ENCODE measurements at places on chromosomes 2 and 18. TPM values are rescaled to one million over a fixed set of nuclear protein-coding genes. Genes with fewer than 3 reads are reported as not detected.
A peak's percentile ranks its signal among the peaks of the same experiment; 100 is the strongest.

DNA sequence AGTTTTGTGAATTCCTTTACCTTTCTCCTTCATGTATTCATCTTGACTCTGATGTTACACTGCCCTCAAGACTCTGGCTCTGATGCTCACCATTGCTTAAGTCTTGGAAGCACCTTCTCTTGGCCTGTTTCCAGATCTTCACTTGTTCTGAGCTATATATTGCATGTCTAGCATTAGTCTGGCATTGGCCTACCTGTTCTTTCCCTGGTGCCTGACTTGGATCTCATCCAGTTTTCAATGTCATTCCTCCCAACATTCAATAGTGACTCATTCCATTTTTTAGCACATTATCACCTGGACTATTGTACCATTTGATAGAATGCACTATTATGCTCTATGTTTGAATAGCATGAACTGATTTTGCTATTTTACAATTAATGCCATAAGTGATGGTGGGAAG, 127.3 kb upstream of the NYAP2 start:
- no peak for DNase-seq

DNA sequence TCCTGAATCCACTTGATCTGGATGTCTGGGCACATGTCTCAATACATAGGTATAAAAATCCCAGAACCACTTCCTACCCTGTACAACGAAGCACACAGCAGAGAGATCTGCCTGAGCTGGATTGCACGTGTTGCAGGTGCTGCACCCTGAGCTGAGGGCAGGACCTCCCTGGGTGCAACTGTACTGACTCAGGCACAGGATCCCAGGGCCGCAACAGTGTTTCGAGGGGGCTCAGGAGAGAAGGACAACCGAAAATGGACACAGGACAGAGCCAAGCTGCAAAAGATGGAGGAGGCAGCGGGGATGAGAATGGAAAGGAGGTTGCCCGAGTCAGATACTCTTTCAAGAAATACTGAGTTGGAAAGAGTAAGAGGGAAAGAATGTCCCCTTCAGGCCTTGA, 354.1 kb downstream of the EIPR1 start:
- no peak for DNase-seq

- DNase-seq, result no peak
These were observed 559.5 kb downstream of the SOCS6 start for GRCh38 chr18:70848329-70848728.

- peak; percentile 37 for DNase-seq
These were observed 19.2 kb downstream of the DTNA start for GRCh38 chr18:34729264-34729663.

DNA sequence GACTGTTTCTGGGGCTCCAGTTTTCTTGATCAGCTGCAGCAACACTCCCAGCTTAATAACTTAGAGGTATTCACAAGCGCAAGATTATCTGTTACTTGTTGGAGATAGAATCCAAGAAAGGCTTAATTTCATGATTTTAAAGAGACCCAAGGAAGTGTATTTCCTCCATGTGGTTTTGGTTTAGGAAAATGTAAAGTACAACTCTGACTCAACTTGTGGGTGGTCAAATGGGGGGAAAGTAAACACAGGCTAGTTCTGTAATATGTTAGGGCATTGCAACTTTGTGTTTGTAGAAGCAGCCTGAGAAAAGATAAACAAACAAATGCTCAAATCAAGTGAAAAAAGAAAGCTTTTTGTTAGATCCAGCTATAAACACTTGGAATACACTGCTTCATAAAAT, 90.1 kb upstream of the COL3A1 start:
- peak; percentile 43 for DNase-seq

DNA sequence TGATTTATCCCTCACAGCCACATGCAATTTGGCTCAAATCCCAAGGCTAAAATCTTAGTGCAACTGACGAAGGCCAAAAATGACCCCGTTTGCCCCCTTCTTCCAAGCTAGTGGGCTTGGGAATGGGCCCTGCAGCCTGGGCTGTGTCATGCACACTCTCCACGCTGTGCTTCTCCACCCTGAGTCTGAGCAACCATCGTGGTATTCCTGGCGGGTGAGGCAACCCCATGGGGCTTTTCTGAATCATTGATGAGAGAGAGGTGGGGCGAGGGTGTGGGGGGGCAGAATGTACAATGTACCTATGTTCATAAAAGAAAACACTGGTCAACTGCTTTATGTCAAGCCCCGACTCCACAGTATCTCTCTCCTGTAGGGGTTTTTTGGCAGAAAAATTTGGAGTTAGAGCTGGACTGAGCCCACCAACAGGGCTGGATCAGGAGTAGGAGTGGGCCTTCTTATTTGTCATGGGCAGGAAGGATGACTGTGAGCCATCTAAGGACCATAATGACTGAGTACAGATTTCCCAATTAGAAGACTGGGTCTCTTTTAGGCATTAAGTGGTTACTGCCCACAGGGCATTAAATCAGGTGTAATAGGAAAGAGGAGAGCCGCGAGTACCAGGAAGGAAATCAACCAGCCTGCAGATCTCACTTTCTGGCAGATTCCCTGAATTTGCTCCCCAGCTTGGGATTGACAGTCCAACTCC, 8.9 kb downstream of the SULT1C2 start:
- DNase-seq, result peak; percentile 64

DNA sequence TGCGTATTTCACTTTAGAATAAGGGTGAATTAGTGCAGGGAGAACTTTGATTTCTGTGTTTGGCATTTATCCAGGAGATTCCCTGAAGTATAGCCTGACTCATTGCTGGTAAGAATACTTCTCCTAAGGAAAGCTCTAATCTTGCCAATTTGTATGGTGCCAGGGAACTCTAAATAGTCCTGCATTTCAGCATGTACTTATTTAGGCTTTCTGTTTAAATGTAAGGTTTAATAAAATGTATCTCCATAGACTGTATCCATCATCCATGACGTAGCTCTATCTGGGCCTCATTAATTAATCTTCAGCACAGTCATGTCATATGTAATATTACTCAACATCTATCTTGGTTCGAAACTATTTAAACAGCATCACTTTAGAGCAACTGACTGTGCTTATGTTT, 127.7 kb downstream of the DOK6 start:
- DNase-seq, result peak; percentile 55

- peak; percentile 70 for DNase-seq
These were observed 106.1 kb downstream of the DSEL start for GRCh38 chr18:67410075-67411070.

CYP27C1 gene
- total RNA-seq, result 0.41 TPM

GALNT14 gene
- 0.72 TPM for total RNA-seq
